ENCODE measurements at places on chromosomes 2 and 18.

DNA sequence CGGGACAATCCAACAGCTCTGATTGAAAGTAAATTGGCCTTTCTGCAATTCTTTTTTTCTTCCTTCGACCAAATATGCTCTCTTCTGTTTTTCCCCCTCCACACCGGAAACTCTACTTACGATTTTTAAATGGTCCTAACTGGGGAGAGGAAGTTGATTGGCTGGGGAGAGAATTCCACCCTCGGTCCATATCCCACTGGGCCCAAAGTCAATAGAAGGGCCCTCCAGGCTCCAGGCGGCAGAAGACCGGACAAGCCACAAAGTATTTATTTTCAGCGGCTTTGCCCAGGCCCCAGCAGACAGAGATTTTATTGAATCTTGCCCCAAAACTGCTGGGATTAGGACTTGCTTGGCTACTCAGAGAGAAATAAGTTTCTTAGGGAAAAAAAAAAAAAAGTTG lies 37.1 kb upstream of the SMAD7 start:
- no peak for DNase-seq

DNA sequence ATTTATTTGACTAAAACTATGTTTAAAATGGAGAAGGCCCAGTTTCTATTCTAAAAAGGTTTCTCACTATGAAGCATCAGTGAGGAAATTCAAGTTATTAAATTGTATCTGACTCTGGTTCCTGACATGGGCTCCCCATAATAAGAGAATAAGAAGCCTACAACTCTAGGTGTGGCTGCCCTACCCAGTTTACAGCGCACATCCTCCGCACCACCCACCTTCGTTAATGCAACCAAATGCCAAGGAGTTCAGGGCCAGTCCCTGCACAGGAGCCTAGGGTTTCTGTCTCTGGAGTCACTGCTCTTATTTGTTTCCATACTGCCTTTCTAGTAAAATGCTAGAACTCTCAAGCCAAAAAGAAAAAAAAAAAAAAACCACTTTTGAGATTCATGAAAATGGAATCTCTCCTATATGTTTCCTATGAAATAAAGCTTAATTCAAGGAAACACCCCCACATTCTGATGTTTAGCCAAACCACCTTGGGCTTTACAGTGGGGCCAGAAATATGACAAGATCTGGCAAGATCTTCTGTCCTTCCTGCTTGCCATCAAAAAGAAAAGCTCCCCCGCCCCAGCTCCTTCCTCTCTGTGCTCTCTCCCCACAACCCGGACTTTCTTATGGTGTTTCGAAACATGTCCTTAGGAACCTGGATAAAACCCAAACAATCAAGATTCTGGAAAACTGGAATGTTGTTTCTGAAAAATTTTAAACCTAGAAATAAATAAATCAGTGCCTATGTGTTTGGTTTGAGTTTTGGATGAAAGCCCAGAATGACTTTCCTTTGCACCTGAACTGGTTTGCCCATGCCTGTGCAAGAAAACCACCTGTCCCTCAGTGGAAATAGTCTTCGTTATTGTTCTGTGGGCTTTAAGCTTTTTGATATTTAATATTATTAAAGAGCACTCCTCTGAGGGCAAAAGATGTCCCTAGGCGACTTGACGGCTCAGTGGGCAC lies 136.7 kb downstream of the SP3 start:
- no peak for DNase-seq

GRCh38 chr2:132419235-132419634 lies 2.6 kb downstream of the GPR39 start:
- DNase-seq, result no peak

GRCh38 chr2:48450936-48451602 lies 78.9 kb upstream of the STON1 start:
- DNase-seq, result no peak

DNA sequence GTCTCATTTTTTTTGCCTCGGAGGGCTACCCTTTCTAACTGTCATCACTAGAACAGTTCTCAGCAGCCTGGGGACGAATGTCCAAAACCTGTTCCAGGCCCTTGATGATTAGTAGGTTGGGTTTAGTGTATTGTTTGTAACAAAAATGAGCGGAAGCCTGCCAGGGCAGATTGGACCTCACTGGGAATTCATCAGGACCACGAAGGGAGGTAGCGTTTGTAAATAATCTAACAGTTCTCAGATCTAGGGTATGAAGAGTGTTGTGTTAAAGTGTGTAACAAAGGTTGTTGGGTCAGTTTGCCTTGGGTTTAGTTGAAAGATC lies 799 bp downstream of the CEP68 start:
- no peak for DNase-seq

DNA sequence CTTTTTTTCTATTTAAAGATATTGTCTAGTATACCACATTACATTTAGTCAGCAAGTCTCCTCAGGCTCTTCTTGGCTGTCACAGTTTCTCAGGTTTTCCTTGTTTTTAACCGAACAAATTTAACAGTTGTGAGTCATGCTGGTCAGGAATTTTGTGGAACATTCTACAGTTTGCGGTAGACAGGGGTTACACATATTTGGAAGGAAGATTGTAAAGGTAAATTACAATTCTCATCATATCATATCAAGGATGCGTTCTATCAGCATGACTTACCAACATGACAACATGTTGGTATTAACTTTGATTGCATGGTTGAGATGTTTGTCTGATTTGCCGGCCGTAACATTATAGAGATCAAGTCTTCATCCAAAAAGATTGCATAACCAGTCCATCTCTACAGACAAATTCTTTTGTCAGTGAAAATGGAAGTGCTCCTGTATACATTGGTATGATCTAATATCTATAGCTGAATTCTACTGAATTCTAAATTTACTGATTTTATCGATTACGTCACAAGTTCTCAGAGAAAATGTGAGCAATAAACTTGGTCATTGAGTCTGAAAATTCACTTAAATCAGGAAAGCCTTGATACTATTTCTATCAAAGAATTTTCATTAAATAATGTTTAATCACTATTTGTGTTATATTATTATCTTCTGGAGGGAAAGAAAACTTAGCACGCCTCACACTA lies 664.4 kb upstream of the SLC8A1 start:
- DNase-seq, result no peak

DNA sequence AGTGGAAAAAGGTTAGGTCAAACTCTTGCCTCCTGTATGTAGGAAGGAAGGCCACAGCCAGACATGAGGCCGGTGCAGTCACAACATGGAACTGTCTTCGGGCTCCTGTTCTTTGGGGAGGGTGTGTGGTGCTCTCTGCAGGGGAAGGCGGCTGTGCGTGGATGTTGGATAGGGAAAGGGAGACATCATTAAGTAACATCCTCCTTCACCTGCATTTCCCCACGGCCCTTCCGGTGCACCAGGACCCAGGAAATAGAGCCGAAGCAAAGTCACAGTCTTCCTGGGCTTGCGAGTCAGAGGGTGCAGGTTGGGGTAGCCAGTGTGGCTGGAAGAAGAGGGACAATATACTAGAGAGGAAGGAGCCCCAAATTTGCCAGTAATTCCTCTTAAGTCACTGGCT lies 78.9 kb upstream of the SMAD7 start:
- no peak for DNase-seq

- DNase-seq, result peak; percentile 68
Measured at GRCh38 chr18:49041435-49042245, 90.9 kb upstream of the SMAD7 start.

DNA sequence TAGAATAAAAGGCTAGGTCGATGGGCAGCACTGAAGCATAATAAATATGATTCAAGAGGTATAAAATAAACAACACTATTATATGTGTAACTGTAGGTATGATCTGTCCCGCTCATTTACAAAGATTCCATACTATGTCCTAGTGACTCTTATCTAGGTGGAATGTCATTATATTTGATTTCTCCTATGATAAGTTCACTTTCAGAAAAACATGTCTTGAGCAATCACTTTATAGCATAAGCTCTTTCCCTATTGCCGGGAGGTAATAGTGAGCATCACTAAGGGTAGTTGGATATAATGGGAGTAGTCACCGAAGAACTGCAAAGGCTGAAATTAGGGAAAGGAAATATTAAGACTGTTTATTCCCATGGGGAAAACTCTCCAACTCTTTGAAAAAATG lies 330.3 kb upstream of the THUMPD2 start:
- no peak for DNase-seq

- DNase-seq, result no peak
Measured at GRCh38 chr2:224523626-224524577, 61.3 kb downstream of the CUL3 start.

DNA sequence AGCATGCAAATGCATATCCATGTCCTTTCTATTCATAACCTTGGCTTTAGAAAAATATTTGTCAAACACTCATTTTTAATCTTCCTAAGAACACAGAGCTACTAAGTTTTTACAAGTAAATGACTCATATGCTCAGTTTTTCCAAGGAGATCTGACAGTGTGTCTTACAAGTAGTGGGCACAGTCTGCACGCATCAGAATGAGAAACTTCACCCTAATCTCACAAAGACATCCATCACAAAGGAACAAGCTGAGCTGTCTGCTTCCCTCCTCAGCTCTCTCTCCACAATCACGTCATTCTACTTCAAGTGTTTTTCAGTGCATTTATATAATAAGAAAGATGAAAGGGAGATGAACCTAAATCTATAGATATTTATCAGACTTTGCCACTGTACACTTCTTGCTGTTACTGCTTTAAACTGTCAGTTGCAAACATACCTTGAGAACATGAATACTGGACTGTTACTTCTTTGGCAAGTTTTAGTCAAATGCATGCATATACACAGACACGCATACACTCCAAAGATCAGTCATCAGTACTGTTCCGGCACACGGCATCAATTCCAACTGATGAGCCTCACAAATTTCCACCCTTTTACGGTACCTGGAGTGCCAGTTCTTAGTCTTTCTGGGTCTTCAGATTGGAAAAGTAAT lies 75.7 kb downstream of the RBMS1 start:
- DNase-seq, result no peak

GRCh38 chr2:172600557-172601008 lies 44.7 kb downstream of the PDK1 start:
- no peak for DNase-seq

GRCh38 chr18:2529154-2529553 lies 42.2 kb downstream of the METTL4 start:
- DNase-seq, result no peak

DNA sequence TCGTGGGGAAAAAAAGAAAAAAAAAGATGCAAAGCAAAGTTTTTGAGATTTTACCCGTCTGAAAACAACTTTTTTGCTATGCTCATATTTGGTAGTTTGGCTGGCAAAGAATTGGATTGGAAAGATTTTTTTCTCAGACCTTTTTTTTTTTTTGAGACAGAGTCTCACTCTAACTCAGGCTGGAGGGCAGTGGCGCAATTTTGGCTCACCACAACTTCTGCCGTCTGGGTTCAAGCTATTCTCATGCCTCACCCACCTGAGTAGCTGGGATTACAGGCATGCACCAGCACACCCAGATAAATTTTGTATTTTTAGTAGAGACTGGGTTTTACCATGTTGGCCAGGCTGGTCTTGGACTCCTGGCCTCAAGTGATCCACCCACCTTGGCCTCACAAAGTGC lies 56.3 kb upstream of the TANC1 start:
- DNase-seq, result no peak

GRCh38 chr2:73070643-73071359 lies 711 bp downstream of the SFXN5 start:
- DNase-seq, result no peak

GRCh38 chr18:54392543-54393023 lies 34.9 kb downstream of the C18orf54 start:
- DNase-seq, result peak; percentile 89

GRCh38 chr2:107308835-107309234 lies 422.9 kb upstream of the ST6GAL2 start:
- peak; percentile 60 for DNase-seq

- DNase-seq, result peak; percentile 88
Measured at GRCh38 chr2:65040400-65041261, 15.6 kb upstream of the CEP68 start.

DNA sequence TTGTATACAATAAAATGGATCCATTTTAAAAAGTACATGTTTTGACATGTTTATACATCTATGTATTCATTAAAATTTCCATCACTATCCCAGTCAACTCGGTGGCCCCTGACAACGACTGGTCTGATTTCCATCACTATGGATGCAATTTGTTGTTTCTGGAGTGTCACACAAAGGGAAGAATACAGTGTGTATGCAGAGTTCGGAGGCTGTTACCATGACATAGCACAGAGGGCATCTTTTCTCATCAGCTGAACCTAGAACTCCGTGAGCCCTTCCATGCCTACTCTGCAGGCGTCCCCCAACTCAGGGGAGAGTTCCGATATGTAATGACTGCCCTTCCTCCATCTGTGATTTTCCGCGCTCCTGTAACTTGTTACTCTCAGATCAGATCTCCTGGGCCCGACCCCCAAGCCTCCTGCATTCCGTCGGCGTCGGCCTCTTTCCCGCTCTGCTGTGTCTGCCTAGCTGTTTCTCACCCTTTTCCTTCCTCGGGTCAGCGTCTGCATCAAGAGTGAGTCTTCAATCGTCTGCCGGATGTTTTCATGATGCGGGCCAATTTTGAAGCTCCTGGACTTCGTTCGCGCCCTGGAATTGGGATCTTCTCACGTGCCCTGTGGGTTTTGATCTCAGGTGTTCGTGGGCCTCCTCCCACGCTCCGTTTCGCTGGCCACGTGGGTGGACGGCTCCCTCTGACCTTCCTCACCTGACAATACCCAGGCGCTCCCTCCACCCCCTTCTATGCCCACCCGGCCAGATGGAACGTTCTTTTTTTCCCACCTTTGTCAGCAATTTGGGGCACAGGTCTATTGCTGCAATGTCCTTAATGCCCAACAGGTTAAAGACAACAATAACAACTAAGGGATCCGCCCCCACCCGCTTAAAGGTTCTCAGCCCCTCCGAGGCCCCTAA lies 161.0 kb downstream of the TWIST2 start:
- DNase-seq, result no peak

- DNase-seq, result no peak
Measured at GRCh38 chr2:196101325-196101991, 32.8 kb upstream of the DNAH7 start.

GRCh38 chr2:167212014-167212648 lies 323.9 kb downstream of the XIRP2 start:
- DNase-seq, result peak; percentile 72

DNA sequence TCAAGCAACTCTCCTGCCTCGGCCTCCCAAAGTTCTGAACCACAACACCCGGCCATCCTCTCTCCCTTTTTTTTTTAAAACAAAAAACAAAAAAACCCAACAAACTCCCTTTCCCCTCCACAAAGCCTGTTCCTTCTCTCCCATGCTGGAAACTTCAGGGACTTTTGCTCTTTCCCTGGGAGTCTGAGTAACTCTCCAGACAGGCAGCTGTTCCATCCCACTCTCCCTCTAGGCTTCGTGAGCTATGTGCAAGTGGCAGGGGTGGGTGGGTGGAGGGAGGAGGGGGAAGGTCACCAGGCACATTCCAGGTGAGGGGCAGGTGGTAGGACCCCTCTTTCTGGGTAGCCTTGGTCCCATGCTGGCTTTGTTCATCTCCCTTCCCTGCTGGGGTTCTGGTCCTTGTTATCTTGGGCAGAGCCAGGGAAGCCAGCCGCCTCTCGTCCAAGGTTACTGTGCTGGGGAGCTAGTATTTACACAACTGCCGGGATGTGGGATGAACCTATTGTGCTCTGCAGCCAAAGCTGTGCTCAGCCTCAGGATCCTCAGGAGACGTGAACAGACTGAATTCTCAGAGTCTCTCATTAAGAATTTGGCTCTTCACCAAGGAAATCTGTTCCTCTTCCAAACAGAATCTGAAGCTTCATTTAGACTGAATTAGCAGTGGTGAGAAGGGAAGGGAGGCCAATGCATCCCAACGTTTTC lies 106.9 kb downstream of the LIPG start:
- peak; percentile 70 for DNase-seq

GRCh38 chr2:176729706-176730569 lies 460.7 kb downstream of the MTX2 start:
- peak; percentile 76 for DNase-seq

Measured in eye (tissue), 1 donor.